ENCODE measurements at places on chromosomes 2 and 18.

- no peak for DNase-seq
These were observed 147.6 kb downstream of the LTBP1 start for GRCh38 chr2:33094303-33094702.

GRCh38 chr18:55699233-55699765 is 111.3 kb upstream of the TCF4 start:
- no peak for DNase-seq

GRCh38 chr2:139684286-139684860 is 904.2 kb upstream of the NXPH2 start:
- no peak for DNase-seq

GRCh38 chr2:169291517-169291916 is 70.8 kb downstream of the LRP2 start:
- no peak for DNase-seq

- no peak for DNase-seq
These were observed 42.5 kb downstream of the LRRC30 start for GRCh38 chr18:7273301-7273921.

DNA sequence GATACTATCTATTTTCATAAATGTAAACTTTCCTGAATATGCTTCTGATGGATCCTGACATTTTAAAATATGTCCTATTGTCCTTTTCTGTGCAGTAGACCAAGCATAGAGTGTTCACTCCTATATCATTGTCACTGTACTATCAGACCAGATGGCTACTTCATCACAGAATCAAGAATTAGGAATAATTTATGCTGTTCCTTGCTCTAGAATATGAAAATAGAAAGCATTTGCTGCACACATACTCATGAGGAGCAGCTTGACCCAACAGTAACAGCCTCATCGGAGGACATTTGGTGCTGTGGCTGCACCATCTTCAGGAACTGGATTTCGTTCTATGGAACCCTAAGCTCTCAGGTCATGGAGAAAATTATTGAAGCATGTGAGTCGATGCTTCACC is 468.9 kb upstream of the HNRNPA3 start:
- no peak for DNase-seq

DNA sequence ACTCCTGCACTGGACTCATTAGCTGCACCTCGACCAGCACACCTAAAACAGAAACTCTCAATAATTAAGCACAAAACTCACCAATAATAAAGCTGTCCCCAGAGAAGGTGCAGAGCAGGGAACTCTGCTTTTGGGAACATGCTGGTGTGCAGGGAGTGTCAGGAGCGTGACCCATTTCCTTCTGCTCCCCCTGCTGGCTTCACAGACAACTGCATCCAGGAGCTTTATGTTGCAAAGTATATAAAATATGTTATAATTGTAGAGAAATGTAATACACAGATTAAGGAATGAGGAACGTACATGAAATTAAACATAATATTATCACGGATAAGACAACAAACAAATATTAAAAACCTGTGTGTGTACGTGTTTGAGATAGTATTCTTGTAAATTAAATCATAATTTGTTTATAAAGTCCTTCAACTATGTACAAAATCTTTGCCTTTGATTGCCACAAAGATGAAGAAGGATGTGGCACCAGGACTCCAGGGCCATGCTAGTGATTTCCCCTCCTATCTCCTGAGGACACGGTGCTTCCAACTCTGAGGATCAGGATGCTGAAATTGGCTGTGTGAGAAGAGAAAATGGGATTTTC is 68.6 kb upstream of the MAL start:
- peak; percentile 74 for DNase-seq
